Activated naive CD4-positive, alpha-beta T cell treated with anti-CD3 and anti-CD28 coated beads, Interleukin-2, amount 50 U/mL, for 16 hours (primary cell): ENCODE measurements at places on chromosomes 13 and 19.

GRCh38 chr13:25295228-25295627 lies 6.2 kb upstream of the NUP58 start:
- no peak for DNase-seq

GRCh38 chr13:40776681-40777165 lies 5.7 kb upstream of the MRPS31 start:
- peak; percentile 60 for DNase-seq

DNA sequence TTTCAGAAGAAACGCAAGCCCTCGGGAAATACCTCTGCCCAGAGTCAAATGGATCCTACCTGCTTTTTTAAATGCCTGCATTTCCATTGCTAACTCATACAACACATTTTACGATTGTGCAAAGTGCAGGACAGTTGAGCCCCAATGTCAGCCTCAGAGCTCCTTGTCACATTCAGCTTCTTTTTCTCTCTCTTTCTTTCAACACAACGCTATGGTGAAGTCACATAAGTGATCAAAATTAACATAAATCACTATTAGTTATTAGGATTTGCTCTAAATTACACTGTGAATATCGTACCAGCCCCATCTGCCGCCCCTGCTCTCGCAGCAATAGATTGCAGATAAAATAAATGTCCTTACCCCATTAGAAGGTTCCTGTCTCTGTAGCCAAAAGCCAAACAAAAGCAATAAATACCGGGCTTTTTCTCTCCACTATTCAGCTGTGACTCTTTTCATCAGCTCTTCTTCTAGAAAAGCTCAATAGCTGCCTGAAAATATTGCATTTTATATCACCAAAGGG lies 8.8 kb downstream of the POU4F1 start:
- no peak for DNase-seq

GRCh38 chr19:23241419-23241818 lies 8.8 kb downstream of the ZNF724 start:
- DNase-seq: no peak

DNA sequence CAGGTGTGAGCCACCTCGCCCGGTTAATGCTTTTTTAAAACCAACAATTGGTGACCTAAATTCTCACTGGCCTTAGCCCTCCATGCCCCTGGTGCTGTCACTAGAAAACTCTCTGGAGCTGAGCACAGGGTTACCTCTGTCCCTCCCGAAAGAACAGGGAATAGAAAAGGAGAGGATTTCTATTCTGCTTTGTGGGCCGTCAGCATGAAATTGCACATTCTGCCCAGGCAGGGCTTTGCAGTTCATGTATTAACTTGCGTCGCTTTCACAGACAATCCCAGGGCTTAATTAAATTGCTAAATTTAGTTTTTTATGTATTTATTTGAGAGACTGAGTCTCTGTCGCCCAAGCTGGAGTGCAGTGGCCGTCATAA lies 583 bp upstream of the ZNF480 start:
- no peak for DNase-seq

DNA sequence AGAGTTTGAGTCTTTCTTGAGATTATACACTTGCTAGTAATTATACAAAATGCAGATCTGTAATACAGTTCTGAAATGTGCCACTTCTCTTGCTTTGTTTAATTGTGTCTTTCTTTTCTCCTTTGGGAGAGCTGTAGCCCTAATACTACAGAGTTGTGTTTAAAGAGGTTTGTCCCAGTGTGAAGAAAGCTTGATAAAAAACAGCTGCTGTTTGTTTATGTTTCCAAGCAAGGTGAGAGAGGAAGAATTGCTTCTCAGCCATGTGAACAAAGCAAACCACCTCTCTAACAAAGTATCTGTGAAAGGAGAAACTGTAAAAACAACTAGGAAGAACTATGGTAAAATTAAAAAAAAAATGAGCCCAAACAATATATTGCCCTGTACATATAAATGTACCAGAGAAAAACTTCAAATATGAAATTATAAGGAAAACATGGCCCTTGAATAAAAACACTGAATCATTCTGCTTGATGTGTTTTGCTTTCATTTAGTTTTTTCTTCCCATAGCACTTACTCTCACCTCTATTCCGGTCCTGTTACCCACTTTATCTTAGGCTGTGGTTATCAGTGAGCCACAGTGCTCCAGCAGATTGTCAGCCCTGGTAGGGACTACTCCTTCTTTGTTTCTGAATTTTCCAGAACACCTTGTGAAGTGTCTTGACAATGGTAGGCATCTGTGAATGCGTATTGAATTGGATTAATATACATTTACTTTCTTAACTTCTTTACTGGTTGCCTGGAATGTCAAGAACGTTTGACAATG lies 257.1 kb downstream of the MTUS2 start:
- DNase-seq: no peak

GRCh38 chr13:113882267-113882630 lies 18.4 kb upstream of the GAS6 start:
- no peak for DNase-seq

- DNase-seq: no peak
These were observed 14.5 kb downstream of the CERS1 start for GRCh38 chr19:18881491-18881890.

GRCh38 chr19:35202722-35203688 lies 25.5 kb downstream of the FAM187B start:
- no peak for DNase-seq

GRCh38 chr13:102295316-102296048 lies 106.4 kb downstream of the FGF14 start:
- no peak for DNase-seq

DNA sequence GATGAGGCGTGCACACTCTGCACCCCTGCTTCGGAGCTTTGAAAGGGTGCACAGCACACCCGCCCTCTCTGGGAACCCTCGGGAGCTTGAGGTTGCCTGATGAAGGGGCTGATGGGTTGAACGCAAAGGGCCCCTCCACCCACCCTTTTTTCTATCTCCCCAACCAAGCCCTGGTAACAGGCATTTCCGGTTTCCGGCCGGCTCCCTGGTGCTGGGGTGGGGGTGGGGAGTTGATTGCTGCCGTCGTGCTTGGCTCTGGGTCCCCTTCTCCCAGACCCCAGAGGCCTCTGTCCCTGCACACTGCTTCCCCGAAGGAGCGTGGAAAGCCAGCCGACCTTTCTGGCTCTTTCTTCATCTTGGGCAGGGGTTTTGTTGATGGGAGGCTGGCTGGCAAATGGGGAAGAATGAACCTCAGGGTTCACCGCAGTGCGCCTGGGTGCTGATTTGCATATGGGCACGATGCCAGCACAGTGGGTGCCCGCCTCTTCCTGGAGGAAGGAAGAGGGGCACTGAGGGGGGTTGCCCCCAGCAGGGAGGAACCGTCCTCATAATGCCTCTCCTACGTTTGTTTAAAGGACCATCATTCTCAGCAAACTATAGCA lies 29.1 kb downstream of the VAV1 start:
- peak; percentile 80 for DNase-seq

DNA sequence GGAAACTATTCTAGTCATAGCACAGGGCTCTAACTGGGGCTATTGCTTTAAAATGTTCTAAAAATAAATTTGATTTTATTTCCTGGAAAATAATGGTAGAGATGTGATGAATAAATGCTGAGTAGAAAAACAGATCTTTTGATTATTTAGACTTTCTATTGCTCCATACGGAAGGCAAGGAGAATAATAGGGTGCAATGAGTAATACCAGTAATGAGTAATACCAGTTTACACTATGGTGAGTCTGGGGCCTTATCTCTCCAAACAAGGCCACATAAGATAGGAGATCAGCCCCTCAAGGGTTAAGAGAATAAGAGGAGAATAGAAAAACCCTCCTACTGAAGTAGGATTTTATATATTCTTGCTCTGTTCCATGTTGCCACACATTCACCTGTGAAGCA lies 390.4 kb downstream of the KLF5 start:
- no peak for DNase-seq

- DNase-seq: no peak
These were observed 97.9 kb downstream of the DLEU7 start for GRCh38 chr13:50745542-50746115.

- no peak for DNase-seq
These were observed 4.9 kb upstream of the GIPC3 start for GRCh38 chr19:3580156-3580934.

- no peak for DNase-seq
These were observed 393.5 kb upstream of the GPC6 start for GRCh38 chr13:92833071-92833470.

GRCh38 chr13:109672545-109672944 lies 113.8 kb downstream of the IRS2 start:
- no peak for DNase-seq

GRCh38 chr13:47474839-47475238 lies 526.2 kb downstream of the SUCLA2 start:
- DNase-seq: no peak

DNA sequence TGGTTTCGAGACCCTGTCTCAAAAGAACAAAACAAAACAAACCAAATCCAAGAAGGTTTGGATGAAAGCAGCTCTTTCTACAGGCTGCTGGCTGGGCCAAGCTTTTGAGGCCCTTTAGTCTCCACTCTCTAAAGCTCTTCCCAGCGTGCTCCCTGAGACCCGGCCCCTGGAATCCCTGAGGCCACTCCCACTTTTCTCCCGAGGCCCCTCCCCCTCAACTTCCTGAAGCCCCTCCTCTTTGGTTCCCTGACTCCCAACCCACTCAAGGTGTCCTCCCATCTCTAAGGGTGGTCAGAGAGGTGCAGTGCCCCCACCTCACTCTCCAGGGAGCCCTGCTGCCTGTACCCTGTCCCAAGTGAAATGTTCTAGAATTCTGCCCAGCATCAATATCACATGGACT lies 10.6 kb downstream of the ERICH6B start:
- no peak for DNase-seq

GRCh38 chr13:111039735-111040134 lies 75.4 kb upstream of the ARHGEF7 start:
- no peak for DNase-seq

DNA sequence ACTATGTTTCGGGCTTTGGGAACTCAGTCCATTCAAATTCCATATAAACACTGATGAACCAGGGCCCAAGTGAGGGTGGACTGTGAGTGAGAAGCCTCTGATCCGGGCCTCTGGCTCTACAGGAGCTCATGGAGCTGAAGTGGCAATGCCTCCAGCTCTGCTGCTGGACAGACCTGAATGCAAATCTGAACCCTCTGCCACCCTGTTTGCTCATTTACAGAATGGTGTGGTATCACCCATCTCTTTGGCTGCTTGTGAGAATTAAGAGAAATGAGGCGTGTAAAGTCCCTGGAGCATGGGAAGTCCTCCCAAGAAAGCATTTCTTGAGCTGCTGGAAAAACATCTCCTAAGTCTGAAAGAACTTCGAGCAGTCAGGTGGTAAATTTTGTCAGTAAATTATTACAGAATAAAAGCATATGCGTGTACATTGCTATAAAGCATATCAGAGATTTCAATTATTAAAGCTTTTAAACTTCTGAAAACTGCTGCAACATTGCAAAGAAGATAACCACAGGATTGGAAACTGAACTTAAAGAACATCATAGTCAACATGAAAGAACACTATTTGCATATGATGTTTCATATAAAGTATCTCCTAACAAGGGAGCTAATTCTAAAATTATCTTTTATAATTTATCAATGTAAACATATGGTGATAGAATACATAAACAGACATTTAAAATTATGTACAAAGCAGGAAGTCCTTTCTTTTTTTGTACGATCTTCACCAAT lies 369.0 kb downstream of the UQCRFS1 start:
- DNase-seq: no peak

- DNase-seq: no peak
These were observed 54.0 kb upstream of the GPR183 start for GRCh38 chr13:99361197-99361596.

DNA sequence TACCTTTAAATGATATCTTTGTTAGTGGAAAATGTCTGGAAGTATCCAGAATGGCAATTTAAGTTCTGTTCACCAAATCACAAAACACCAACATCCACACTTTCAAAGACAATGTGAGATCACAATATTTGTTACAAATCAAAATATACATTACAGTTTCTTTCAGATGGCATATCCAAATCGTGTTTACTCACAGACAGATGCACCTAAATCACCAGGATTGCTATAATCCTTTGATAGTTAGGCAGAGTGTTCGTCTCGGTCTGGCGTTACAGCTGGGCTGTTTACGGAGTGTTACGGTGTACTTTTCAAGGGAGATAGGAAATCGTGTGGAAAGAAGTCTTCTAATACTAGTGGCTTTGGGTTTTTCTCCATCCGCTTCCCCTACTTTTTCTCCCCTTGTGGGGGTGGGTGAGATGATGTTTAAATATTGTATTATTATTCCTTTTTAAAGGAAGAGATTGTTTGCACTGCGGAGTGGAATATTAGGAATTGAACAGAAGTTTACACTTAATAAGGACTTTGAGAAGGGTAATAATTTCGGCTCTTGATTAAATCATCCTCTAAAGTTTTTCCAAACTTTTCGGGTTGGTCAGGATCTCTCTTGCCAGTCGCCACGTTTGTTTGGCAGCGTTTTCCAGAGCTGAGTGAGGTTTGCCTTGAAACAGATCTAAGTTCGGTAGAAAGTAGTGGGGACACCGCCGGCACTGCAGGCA lies 1.8 kb downstream of the MAB21L1 start:
- DNase-seq: no peak

DNA sequence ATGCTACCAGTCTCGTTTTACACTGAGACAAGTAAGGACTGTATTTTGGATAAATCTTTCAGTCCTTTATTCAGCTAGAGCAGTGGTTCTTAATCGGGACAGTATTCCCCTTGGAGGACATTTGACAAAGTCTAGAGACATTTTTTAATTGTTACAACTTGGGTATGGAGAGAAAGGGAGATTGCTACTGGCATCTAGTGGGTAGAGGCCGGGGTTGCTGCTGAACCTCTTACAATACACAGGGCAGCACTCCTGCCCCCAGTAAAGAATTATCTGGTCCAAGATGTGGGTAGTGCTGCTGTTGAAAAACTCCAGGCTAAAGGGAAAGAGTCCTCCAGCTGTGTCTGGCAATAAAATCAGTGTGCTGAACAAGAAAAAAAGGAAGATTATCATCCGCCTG lies 334.8 kb downstream of the SLC7A1 start:
- no peak for DNase-seq

- DNase-seq: peak; percentile 70
These were observed 9.1 kb upstream of the LILRB5 start for GRCh38 chr19:54266133-54266532.

- no peak for DNase-seq
These were observed 18.9 kb downstream of the SPATA13 start for GRCh38 chr13:24179486-24179850.

DNA sequence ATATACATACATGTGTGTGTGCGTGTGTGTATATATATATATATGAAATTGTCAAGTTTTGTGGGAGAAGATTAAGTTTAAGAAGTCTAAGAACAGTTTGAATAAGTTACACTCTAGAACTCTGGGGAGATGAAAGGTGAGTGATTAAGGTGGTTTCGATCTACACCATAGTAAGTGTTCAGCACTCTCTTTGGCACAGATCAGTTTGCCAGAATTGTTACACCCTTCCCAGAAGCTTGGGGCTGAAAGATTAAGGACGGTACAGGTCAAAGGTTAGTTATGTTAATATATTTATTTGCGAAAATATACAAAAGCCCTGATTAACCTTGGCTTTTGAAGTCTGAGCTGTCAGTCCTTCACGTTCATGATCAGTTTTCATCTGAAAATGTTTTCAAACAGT lies 309.1 kb downstream of the KLF5 start:
- no peak for DNase-seq
